ENCODE measurements at places on chromosomes 7 and 10.
A peak's percentile ranks its signal among the peaks of the same experiment; 100 is the strongest.

GRCh38 chr10:116892907-116893685 lies 43.8 kb downstream of the ENO4 start:
- no peak for DNase-seq

GRCh38 chr10:58508316-58508715 lies 4.4 kb upstream of the BICC1 start:
- no peak for DNase-seq

- peak; percentile 69 for DNase-seq
These were observed at the start of the genes KLLN and PTEN for GRCh38 chr10:87863053-87863943. KLLN (minus strand) TSS chr10:87863533; CDS start chr10:87862487, 1,046 bp downstream. PTEN (plus strand) TSS chr10:87863625; CDS start chr10:87864470, 845 bp downstream.

GRCh38 chr10:126663880-126664279 lies 6.6 kb downstream of the C10orf90 start:
- DNase-seq: no peak

DNA sequence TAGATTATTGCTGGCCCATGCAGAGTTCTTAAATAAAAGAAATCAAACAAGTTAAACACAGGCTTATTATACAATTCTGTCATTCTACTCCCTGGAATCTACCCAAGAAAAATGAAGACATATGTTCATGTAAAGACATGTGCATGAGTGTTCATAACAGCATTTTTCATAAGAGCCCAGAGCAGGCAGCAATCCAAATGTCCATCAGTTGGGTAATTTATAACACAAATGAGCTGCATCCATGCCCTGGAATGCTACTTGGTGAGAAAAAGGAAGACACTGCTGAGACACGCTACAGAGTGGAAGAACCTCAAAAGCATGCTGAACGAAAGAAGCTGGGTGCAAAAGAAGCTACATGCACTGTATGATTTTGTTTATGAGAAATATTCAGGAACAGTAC lies 342.6 kb downstream of the TCERG1L start:
- no peak for DNase-seq

- DNase-seq: no peak
These were observed 2.5 kb downstream of the HOXA13 start for GRCh38 chr7:27197137-27198042.

DNA sequence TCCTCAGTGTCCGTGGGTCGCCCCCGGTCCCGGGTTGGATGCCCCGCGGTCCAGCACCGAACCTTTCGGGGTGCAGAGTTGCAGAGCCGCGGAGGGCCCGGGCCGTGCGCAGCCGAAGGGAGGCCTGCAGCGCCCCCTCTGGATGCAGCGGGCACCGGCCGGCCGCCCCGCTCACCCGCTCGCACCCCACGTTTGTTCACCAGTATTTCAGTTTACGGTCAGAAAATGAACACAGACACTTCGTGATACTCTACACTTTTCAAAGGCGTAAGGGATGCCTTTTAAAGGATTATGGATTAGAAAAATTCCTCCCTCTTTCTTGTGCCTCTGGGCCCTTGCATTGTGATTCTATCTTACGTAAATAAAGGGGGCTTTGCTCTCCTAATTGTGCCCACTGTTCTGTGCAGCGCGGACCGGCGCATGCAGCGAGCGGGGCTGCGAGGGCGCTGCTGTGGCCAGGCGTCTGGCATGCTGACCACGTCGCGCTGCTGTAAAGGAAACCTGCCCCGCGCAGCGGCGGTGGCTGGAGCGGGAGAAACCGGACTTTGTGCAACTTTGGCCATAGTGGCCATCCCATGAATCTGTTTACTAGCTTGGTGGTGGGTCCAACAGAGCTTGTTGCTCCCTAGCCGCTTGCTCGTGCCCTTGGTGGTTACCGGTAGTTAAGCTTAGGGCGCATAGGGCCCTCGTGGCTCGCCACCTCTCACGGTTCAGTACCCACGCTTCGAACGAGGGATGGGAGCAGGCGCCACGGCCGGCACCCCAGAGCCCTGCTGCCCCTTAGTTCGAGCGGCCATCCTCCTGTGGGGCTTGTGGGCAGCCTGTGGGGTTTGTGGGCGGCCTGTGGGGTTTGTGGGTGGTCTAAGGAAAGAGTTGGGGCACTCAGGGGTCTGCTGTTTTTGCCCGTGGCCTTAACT lies 739 bp upstream of the MEST start:
- DNase-seq: no peak

GRCh38 chr10:125337510-125337909 lies 177.1 kb upstream of the CTBP2 start:
- DNase-seq: no peak

DNA sequence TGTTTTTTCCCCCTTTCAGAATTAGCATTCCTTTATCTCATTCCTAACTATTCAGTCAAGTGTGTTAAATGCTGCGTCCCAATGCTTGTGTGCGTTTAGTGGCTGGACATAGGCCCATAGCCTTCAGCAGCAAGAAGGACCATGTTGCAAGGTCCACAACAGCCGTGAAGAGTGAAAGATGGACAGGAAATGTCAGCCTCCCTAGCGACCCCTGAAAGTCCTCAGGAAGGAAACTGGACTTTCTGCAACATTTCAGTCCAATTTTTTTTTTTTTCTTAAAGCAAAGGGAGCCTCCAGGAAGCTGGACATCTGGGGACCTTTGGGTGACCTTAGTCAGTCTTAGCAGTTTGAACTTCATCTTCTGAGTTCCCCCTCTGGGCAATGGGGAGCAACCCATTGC lies 550.7 kb upstream of the MGMT start:
- DNase-seq: no peak

GRCh38 chr7:156640949-156641485 lies 443 bp downstream of the RNF32 start:
- DNase-seq: no peak

DNA sequence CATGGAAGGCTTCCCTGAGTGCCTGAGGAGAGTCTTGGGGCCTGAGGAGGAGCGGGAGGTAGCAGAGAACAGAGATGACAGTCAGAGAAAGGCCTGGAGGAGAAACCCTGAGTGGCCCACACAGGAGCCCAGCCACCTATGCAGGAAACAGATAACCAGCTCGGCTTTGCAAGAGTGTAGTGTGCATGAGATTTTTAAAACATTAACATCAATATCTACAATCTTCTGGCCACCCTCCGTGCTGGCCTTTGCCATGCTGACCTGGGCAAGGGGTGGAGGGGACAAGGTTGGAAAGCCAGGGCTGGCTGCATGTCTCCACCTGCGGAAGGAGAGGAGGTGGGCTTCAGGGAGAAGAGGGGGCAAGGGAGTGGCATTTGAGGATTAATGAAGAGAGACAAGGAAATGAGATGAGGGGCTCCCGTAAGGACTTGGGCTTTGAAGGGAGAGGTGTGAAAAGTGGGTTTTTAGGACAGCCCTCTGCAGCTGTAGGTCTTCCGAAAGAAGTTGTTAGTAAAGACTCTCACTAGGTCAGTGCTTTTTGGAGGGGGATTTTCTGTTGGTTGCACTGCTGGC lies 59.3 kb upstream of the SDK1 start:
- no peak for DNase-seq

GRCh38 chr7:121595758-121596696 lies 199.9 kb upstream of the FAM3C start:
- no peak for DNase-seq

- DNase-seq: no peak
These were observed 92.0 kb upstream of the MACROH2A2 start for GRCh38 chr10:69960606-69960987.

- DNase-seq: no peak
These were observed 49.7 kb downstream of the ADD3 start for GRCh38 chr10:110057456-110057855.

GRCh38 chr10:100306861-100307260 lies 20.4 kb upstream of the BLOC1S2 start:
- no peak for DNase-seq

GRCh38 chr10:27413387-27413786 lies 90.7 kb upstream of the RAB18 start:
- no peak for DNase-seq

DNA sequence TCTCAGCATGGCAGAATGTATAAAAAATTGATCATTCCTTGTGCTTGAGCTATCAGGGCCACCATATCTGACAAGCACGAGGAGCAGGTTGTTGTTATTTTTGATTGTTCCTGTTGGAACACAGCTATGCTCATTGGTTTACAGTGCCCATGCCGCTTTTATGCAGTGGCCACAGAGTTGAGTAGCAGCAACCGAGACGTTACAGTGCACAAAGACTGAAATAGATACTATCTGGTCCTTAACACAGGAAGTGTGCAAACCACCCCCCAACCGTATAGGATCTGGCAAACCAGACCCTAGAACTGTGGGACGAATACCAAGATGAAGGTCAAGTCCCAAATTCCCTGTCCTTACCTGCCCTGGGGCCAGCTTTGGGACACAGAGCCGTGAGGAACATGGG lies 216.6 kb downstream of the KLF6 start:
- no peak for DNase-seq

- no peak for DNase-seq
These were observed 31.2 kb downstream of the ERLIN1 start for GRCh38 chr10:100154666-100155065.

- no peak for DNase-seq
These were observed 84.5 kb downstream of the DIP2C start for GRCh38 chr10:604716-605631.

GRCh38 chr7:101998906-101999240 lies 181.4 kb downstream of the CUX1 start:
- DNase-seq: no peak

DNA sequence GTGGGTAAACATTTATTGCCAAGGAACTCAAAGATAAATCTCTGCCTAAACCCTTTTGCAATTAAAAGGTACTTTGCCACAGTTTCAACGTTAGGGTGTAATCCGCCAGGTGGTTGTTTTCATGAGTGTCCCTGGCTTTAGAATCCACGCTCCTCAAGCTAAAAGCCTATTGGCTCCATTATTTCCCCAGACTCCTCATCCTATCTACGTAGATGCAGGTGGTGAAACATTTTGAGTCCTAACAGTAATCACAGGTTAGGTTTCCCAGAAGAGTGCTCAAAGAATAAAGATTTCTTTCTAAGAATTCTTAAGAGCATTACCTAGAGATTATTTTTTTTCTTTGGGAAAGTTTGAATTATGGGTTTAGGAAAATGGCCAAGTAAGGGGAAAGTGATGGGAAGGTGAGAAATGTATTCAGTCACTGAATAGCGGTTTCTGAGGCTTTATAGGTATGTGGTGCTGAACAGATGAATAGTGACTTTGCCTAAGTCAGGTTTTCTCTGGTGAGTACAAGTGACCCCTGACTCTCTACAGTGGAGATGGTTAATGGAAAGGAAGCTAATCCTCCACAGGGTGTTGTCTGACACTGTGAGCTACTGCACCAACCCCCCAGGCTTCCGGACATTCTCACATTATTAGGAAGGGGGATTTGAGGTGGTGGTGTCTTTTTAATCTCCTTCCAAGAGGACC lies 60.2 kb downstream of the NRP1 start:
- no peak for DNase-seq

DNA sequence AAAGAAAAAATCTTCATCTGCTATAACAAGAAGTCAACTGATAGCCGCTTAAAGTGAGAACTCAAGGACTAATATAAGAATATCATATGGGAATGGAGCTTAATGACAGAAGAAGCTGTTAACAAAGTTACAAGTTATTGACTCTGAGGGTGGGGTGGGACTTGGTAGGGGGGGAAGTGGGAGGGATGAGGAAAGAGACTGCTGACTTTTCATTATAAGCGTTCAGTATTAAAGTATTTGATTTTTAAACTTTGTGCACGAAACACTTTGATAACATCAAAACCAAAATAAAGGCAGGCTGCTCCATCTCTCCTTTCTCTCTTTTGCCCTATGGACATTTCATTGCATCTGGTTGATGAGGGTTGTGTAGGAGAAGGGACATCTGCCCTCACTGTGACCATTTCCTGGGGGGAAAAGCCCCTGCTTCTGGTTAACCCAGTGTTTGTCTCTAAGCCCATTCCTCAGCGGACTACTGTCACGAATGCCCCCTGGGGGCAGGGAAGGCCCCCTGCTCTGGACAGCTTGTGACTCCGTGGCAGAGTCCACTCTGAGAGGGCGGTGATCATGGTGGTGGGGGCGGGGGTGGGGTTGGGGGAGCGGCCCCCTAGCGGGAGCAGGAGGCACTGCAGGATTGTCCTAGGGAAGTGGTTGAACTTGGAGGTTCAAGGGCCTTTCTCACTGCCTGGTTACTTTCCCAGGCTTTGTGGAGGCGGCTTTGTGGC lies 17.4 kb downstream of the SLC13A4 start:
- DNase-seq: no peak

- DNase-seq: peak; percentile 60
These were observed at the start of gene OPTN for GRCh38 chr10:13099666-13100348. OPTN (plus strand) TSS chr10:13100163; CDS start chr10:13109123, 8,960 bp downstream.

GRCh38 chr7:732094-732541 lies 5.0 kb upstream of the PRKAR1B start:
- DNase-seq: peak; percentile 60

GRCh38 chr10:28263136-28263857 lies 39.6 kb downstream of the MPP7 start:
- DNase-seq: no peak

DNA sequence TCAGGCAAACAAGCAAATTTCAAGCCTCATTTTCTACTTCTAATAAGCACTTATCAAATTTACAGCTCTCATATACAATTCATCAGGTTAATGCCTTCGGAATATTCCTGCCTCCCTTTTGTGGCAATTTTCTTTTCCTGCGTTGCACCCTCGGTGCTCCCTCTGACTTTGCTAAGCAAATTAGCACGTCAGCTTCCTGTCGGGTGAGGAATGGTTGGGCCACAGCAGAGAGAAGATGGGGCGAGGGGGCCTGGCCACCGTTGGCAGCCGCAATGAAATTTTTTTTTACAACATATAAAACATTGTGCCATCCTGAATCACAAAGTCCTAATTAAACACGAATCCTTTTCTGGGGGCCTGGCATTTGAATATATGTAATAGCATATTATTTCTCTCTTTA lies 28.1 kb downstream of the ELFN1 start:
- DNase-seq: no peak

GRCh38 chr7:70573071-70573661 lies 558.8 kb upstream of the GALNT17 start:
- no peak for DNase-seq

- DNase-seq: no peak
These were observed 89.0 kb downstream of the AMPH start for GRCh38 chr7:38542156-38542555.

- no peak for DNase-seq
These were observed 43.6 kb downstream of the MINDY4 start for GRCh38 chr7:30814700-30815387.

GRCh38 chr7:49624611-49625010 lies 148.8 kb upstream of the VWC2 start:
- no peak for DNase-seq

- no peak for DNase-seq
These were observed 41.6 kb upstream of the FAM20C start for GRCh38 chr7:150811-151221.

GRCh38 chr10:80186364-80187012 lies 18.8 kb downstream of the ANXA11 start:
- no peak for DNase-seq

DNA sequence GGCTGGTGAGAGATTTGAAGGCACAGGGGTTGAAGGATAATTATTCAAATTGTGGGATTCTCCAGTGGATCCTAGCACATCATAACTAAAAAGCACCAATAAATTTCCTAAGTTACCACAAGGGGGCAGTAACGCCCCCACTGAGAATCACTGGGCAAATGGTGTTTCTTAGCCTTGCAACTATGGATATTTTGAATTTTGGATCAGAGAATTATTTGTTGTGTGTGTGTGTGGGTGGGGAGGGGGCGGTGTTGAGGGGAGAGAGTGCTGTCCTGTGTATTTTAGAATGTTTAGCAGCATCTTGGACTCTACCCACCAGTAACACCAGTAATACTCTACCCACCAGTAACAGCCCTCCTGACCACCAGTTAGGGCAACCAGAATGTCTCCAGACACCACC lies 63.3 kb upstream of the PRKG1 start:
- no peak for DNase-seq

Measured in D721Med (cell line).